ENCODE measurements at places on chromosomes 12 and 14.

DNA sequence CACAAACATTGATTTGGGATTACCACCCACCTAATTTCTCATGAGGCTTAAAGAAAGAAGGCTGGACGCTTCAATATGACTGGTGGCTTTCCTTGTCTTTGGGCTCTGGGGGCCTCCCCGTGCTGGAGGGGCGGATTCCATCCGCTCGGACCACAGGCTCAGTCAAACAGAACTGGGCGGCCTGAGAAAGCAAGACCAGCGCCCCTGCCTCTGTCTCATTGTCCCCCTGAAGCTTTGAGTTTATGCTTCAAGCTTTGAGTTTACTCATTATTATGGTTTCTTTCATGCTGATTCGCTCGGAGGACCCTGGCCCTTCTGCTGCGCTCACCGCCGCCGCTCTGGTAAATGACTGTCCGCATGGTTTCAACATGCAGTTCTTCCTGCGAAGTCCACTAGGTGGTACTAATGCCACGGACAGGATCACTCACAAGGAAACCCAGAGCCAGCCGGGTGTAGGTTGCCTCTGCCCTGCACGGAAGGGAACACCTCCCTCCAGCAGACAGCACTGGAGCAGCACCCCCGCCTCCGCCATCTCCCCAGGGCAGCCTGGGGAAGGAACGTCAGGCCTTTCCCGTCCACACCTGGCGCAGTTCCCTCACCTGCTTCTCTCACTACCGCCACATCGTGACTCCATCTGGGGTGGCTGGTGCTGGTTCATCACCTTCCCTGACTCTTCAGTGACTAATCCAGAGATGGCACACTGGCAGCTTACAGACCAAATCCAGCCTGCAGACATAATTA, 13.2 kb upstream of the TIGAR start:
- peak; percentile 31 for DNase-seq

- no peak for DNase-seq
Measured at GRCh38 chr14:91288876-91289275, 44.4 kb upstream of the GPR68 start.

- no peak for DNase-seq
Measured at GRCh38 chr14:89249065-89249695, 167.9 kb downstream of the FOXN3 start.

DNA sequence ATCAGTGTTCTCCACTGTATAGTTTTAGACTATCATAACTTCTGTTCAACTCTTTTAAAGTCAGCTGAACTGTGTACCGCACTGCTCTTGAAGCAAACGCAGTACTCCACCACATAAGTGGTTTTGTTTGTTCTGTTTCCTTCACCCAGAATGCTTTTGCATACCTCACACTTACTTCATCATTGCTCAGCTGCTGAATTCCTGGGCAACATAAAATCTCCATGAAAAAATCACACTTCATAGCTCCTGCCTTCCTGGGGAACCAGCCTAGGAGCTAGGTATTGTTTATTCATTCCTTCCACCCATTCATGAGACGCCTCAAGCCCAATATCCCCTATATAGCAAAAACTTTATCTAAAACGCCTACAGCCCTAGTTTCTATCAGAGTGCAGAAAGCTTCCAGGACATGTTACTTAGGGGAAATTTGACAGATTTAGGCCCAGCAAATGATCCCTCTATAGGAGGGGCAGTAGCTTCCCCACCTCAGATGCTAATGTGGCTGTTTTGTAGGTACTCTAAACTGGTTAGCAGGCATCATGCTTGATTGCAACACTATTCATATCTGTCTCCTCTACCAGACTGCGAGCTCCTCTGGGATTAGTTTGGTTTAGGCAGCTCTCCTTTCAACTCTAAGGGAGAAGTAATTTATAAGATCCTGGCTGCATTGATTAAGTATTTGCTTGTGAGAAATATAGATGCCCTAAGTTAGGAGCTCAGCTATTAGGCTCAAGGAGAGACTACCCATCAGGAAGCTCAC, 44.5 kb downstream of the LRRC9 start:
- no peak for DNase-seq

- DNase-seq: peak; percentile 20
Measured at GRCh38 chr12:8860165-8860961, 37.9 kb downstream of the A2ML1 start.

GRCh38 chr12:7634561-7634960, 31.1 kb downstream of the APOBEC1 start:
- no peak for DNase-seq

GRCh38 chr12:4252601-4253000, 21.0 kb upstream of the CCND2 start:
- no peak for DNase-seq

DNA sequence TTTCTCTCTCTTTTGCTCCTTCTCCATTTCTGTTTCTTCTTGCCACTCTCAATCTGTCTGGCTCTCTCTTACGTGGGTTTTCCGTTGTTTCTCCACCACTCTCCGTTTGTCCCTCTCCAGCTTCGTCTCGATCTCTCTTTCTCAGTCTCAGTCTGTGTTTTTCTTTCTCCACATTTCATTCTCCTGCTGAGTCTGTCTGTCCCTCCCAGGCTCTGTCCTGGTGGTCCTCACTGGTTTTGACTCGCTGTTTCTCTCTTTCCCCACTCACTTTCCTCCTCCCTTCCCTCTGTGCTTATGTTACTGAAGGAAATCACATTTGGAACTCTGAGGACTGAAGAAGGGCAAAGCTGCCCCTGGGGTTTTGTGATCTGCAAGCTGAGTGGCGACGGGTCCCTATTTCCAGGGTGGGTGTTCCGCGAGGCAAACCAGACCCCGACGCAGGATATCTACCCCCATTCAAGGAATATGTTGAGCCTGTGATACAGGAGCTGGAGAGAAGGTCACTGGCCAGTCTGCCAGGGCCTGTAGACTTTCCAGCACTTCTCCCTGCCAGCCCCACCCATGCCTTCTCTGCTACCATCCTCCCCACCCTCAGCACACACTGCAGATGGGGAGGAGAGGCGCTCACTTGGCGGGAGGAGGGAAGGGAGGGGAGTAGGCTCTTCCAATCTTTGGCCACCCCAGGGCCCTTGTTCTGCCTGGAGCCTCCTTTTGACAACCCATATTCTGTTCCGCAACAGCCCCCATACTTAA, 102.7 kb upstream of the MAP1LC3B2 start:
- DNase-seq: no peak

DNA sequence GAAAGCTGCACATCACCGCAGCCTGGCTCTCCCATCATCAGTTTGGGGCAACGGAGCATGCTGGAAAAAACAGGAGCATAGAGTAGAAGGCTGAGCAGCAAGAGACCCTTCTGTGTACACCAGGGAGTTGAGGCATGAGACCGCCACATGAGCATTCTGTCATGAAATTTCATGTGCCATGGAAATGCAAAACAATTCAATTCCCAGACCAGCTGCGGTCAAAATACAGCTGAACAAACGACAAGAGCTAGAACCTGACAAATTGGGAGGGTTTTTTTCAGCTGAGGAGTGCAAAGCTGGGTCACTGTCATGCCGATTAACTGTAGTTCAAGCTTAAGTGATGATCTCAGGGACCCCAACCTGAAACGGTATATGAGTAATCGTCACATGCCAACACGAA, 37.1 kb downstream of the TMEM30B start:
- no peak for DNase-seq

- DNase-seq: no peak
Measured at GRCh38 chr14:74685921-74686678, 26.8 kb downstream of the AREL1 start.

- peak; percentile 39 for DNase-seq
Measured at GRCh38 chr14:89137526-89138163, 279.4 kb downstream of the FOXN3 start.

- no peak for DNase-seq
Measured at GRCh38 chr14:90443161-90444076, 46.6 kb downstream of the CALM1 start.

DNA sequence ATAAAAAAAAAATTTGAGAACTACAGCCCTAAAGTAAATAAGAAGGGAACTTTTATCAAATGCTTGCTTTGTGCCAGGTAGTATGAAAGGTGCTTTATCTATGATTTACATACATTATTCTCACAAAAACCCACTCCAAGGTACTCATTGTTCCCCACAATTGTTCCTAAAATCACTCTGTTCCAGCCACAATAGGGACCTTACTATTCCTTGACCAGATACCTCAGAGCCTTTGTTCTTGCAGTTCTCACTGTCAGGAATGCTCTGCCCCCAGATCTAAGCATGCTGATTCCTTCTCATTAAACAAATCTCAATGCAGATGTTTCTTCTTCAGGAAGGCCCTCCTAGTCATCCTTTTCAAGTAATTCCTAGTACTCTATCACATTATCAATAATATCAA, 60.2 kb downstream of the PPP1R12A start:
- no peak for DNase-seq

DNA sequence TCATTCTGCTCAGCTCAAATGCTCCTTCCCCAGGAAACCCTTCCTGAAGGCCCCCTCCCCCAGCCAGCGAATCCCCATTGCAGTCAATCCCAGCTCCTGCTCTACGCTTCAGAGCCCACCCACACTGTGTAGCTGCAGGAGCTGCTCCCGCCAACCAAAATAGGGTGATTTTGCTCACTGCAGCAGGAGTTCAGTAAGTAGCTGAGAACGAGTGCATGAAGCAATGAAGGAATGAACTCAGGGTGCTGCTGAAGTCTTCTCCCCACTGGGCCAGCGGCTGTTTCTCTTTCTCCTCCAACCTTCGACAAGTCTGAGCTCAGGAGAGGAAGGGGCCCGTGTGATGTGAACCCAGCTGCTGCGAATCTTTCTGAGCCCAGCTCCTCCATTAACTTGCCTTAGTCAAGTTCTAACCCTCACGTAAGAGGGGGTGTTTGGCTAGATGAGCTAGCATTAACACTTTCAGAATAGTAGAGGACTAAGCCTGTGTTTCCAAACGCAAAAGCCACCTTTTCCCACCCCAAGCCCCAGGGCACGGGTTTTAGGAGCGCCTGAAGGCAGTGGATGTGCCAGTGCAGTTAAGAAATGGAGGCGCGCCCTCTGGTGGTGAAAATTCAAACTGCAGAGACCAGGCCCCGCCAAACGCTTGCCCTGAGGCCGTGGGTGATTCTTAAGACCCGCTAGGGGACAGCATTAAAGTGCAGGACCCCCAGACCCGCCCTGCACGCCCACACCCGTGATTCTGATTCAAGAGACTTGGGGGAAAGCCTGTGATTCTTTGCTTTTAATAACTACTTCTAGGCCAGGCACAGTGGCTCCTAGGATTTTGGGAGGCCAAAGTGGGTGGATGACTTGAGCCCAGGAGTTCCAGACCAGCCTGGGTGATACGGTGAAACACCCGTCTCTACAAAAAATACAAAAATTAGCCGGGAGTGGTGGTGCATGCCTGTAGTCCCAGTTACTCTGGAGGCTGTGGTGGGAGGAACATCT, 11.9 kb upstream of the SERPINA4 start:
- no peak for DNase-seq

DNA sequence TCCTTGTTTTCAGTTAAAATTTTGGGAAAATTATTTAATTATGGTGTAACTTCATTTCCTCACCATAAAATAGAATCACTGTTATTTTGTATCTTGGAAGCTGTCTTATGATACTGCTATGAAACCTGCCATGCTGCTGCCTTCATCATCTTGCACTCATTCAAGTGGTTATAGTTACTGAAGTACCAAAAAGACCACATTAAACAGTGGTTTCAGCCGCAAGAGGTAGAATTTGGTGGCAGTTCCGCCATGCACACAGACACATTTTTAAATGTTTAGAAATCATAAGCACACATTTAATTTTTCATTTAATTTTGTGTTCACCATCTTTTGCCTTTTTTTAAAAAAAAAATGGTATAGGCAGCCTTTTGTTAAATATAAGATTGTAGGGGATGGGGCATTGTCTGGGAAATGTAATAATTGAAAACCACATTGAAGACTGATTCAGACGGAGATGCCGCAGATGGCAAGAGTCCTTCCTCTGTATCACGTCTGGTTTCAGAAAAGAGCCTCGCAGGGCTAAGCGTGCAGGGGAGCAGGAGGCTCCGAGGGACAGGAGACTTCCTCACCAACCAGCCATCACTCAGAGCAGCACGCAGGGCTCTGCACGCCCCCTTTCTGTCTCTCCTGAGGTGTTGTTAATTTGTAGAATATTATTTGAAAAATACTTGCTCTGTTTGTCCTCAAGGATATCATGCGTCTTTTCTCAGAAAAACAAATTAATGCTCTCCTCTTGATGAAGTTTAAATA, 115.2 kb upstream of the PELI2 start:
- peak; percentile 17 for DNase-seq

DNA sequence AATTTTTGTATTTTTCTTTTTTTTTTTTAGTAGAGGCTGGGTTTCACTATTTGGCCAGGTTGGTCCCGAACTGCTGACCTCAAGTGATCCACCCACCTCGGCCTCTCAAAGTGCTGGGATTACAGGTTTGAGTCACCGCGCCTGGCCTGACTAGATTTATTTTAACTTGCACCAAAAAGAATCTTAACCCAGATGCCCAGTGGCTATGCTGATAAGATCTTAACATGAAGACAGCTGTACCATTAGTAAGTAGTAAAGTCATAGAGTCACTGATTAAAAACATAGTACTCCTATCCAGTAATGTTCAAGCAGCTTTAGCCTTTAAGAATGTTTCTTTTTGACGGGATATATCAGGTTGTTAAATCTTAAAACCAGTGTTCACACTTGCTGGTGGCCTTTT, 1061.8 kb upstream of the FLRT2 start:
- no peak for DNase-seq

DNA sequence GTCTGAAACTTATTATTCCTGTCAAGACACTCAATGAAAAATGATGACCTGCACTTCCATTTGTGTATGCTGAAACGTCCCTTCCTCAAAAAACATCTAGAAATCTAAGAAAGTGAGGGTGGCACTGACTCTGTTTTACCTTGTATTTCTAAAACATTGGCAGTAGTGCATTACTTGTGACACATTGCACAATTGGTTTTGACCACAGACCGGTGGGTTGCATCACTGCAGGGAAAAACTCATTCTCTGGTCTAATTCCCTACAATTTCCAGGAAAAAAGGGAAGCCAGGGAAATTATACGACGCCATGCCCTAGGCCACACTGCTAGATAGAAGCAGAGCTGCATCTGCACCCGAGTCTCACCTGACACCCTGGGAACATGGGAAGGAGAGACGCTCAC, 156.7 kb downstream of the NTF3 start:
- no peak for DNase-seq

- DNase-seq: no peak
Measured at GRCh38 chr14:42163136-42163535, 556.5 kb downstream of the LRFN5 start.
